ENCODE measurements at places on chromosomes 6 and 20.
A peak's percentile ranks its signal among the peaks of the same experiment; 100 is the strongest.

- H3K4me3 ChIP-seq, result no peak overlapping the region
- H3K36me3 ChIP-seq, result no peaks in the 10 kb centered on the region
- no peak overlapping the region for H3K27ac ChIP-seq
- no peak for DNase-seq
- H3K27me3 ChIP-seq, result no peaks in the 10 kb centered on the region
Observed at GRCh38 chr6:166115609-166116008, 52.0 kb downstream of the TBXT start.

DNA sequence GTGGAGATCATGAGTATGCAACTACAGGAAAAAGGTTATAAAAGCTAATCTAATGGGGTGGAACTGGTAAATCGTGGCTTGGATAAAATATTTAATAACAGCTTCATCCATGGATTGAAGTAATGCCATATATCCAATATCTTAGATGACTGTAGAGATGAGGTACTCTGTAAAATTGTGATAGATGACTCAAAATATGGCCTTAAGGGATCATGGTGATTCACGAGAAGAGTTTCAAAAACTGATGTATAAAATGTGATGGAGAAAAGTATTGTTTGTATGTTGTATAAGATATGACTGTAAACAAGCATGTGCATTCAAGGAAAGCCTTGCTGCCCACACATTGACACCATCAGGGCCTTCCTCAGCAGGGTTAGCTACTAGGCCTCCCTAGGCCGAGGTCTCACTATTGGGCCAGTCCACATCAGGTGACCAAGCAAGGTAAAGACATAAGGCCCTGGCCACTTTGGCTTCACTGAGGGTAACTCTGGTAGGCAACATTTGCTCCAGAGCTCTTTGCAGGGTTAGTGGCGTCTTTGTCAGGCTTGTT, 17.7 kb upstream of the CCN6 start:
- no peak overlapping the region for H3K27ac ChIP-seq
- no peaks in the 10 kb centered on the region for H3K4me1 ChIP-seq
- H3K36me3 ChIP-seq, result no peaks in the 10 kb centered on the region
- H3K27me3 ChIP-seq, result no peaks in the 10 kb centered on the region
- DNase-seq, result no peak

- no peak overlapping the region for H3K4me3 ChIP-seq
- H3K36me3 ChIP-seq, result no peaks in the 10 kb centered on the region
- no peak for DNase-seq
- no peaks in the 10 kb centered on the region for H3K27me3 ChIP-seq
Observed at GRCh38 chr6:25717866-25718740, 36.4 kb upstream of the SLC17A4 start.

DNA sequence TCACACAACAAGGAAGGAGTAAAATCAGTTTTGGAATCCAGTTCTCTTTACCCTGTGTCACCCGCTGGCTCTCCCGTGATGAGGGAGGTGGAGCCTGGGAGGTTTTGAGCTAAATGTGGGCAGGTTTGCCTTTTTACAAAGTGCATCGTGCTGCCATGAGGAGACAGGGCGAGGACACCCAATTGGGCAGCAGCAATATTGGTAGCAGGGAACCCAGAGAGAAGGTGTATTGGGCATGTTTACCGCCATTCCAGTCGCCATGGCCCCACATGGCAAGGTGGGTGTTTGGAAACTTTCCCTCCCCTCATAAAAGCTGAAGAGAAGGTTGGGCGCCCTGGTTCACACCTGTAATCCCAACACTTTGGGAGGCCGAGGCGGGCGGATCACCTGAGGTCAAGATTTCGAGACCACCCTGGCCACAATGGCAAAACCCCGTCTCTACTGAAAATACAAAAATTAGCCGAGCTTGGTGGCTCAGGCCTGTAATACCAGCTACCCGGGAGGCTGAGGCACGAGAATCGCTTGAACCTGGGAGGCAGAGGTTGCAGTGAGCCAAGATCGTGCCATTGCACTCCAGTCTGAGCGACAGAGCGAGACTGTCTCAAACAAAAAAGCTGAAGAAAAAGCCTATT, 3.5 kb upstream of the UBE2V1 start:
- DNase-seq, result no peak
- H3K4me3 ChIP-seq, result no peak overlapping the region
- no peaks in the 10 kb centered on the region for H3K36me3 ChIP-seq
- H3K4me1 ChIP-seq, result peaks cover 5% of the 10 kb centered on the region
- H3K27ac ChIP-seq, result no peak overlapping the region

GRCh38 chr6:57108691-57109090, 18.7 kb downstream of the ZNF451 start:
- no peak overlapping the region for H3K27ac ChIP-seq
- no peak for DNase-seq

DNA sequence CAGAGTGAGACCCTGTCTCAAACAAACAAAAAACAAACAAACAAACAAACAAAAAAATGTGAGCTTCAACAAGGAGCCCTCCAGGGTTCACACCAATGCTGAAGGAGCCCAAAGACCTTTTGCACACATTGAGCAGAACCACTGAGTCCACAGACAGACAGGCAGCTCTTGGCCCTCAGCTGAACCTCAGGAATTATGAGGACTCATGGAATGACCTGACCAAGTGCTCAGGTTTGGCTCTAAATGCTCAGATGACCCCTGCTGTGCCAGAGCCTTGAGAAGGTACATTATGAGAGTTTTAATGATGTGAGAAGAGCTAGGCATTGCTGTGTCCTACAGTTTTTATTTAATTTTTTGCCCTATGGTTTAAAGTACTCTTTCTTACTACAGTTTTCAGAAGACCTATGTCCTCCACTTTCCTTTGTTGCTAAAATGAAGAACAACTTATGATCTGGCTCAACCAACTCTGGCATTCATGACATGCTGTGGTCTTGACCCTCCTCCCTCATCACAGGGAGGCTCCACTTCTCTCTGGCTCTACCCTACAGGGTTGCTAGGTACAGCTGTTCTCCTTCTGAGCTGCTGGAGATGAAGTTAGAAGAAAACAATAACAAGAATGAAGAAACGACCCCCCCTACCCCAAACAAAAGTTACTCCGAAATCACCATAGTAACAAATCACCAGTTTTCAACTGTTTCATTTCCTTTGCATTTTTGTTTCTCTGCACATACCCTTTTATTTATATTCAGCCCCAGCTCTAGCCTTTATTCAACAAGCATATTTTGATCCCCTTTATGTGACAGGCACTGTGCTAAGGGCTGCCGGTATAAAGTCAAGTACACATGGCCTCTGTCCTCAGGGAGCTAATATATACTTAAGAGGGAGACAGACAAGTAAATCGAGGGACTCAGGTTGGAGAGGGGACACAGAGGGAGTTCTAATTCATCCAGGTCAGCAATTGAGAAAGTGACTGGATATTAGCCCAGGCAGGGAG, 128.7 kb upstream of the TRAF3IP2 start:
- no peak overlapping the region for H3K4me3 ChIP-seq
- H3K27me3 ChIP-seq, result no peaks in the 10 kb centered on the region
- no peaks in the 10 kb centered on the region for H3K36me3 ChIP-seq
- H3K27ac ChIP-seq, result no peak overlapping the region
- no peak for DNase-seq

- no peak overlapping the region for H3K4me3 ChIP-seq
- no peaks in the 10 kb centered on the region for H3K4me1 ChIP-seq
- H3K36me3 ChIP-seq, result no peaks in the 10 kb centered on the region
- H3K27me3 ChIP-seq, result no peaks in the 10 kb centered on the region
Observed at GRCh38 chr6:93243231-93243778, 176.1 kb downstream of the EPHA7 start.

GRCh38 chr20:48154040-48154765, 368.9 kb upstream of the SULF2 start:
- no peak overlapping the region for H3K4me3 ChIP-seq
- H3K36me3 ChIP-seq, result no peaks in the 10 kb centered on the region
- H3K4me1 ChIP-seq, result no peaks in the 10 kb centered on the region
- no peaks in the 10 kb centered on the region for H3K27me3 ChIP-seq

GRCh38 chr6:69179681-69180080, 544.6 kb downstream of the ADGRB3 start:
- no peaks in the 10 kb centered on the region for H3K36me3 ChIP-seq
- H3K27me3 ChIP-seq, result no peaks in the 10 kb centered on the region
- no peaks in the 10 kb centered on the region for H3K4me1 ChIP-seq
- no peak for DNase-seq

GRCh38 chr6:157253699-157254098, 69.6 kb downstream of the TMEM242 start:
- H3K4me1 ChIP-seq, result no peaks in the 10 kb centered on the region
- no peak overlapping the region for H3K27ac ChIP-seq
- H3K27me3 ChIP-seq, result no peaks in the 10 kb centered on the region
- DNase-seq, result no peak
- no peaks in the 10 kb centered on the region for H3K36me3 ChIP-seq

- H3K4me3 ChIP-seq, result no peak overlapping the region
- DNase-seq, result no peak
- no peak overlapping the region for H3K27ac ChIP-seq
Observed at GRCh38 chr6:169799474-169799926, 48.1 kb downstream of the ERMARD start.

GRCh38 chr6:21181866-21182265, 411.7 kb upstream of the SOX4 start:
- H3K4me1 ChIP-seq, result no peaks in the 10 kb centered on the region
- no peak overlapping the region for H3K27ac ChIP-seq
- DNase-seq, result no peak
- H3K27me3 ChIP-seq, result no peaks in the 10 kb centered on the region
- H3K36me3 ChIP-seq, result no peaks in the 10 kb centered on the region

DNA sequence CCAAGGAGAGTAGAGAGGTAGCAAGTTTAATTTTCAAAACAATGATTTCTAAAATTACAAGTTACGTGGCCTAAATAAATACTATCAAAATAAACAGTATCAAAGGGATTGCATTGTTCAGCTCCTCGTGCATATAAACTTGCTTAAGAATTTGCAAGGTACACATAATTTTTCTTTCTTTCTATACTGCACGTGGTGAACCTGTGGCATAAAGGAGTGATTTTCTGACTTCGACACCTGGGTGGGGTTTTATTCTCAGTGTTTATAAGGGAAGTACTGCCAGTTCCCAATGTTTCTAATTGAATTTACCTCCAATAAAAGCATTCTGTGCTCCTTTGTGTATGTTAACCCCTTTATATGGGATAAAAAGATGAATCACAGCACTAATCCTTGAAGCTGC, 50.1 kb upstream of the C20orf144 start:
- H3K4me3 ChIP-seq, result no peak overlapping the region
- H3K27ac ChIP-seq, result no peak overlapping the region
- H3K27me3 ChIP-seq, result no peaks in the 10 kb centered on the region
- H3K4me1 ChIP-seq, result no peaks in the 10 kb centered on the region
- H3K36me3 ChIP-seq, result no peaks in the 10 kb centered on the region

DNA sequence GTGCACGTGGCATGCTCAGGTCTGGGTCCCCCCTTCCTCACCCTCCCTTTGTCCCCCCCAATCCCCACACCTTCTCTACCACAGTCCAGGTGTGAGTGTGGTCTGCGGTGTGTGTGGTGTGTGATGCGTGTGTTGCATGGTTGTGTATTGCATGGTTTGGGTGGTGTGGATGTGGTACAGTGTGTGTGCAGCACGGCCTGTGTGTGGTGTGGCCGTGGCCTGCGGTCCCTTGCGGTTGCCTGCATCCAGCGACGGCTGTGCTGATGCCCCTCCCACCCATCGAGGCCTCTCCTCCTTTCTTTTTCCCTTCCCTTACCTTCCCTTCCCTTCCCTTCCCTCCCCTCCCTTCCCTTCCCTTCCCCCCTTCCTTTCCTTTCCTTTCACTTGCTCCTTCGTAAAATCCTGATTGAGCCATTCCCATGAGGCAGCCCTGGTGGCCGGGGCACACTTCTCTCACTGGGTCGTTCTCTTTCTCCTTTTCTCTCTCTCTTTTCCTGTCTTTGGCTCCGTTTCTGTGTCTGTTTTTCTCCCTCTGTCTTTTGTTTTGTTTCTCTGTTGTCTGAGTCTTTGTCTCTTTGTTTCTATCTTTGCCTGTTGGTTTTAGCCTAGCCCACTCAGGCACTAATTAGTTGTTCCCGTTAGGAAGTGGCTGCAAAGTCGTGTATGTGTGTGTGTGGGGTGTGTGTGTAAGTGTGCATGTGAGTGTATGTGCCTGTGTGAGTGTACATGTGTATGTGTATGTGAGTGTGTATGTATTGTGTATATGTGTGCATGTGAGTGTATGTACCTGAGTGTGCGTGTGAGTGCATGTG, 65.7 kb downstream of the SRC start:
- H3K36me3 ChIP-seq, result no peaks in the 10 kb centered on the region
- no peak for DNase-seq
- no peak overlapping the region for H3K27ac ChIP-seq
- 0 out of 2 replicates have a peak, but pooled peaks cover 2% of the 10 kb centered on the region for H3K27me3 ChIP-seq
- H3K4me3 ChIP-seq, result no peak overlapping the region

- H3K4me1 ChIP-seq, result no peaks in the 10 kb centered on the region
- no peak overlapping the region for H3K4me3 ChIP-seq
- H3K27me3 ChIP-seq, result no peaks in the 10 kb centered on the region
- no peaks in the 10 kb centered on the region for H3K36me3 ChIP-seq
Observed at GRCh38 chr20:15476781-15477180, 1096.5 kb downstream of the KIF16B start.

GRCh38 chr6:6191476-6191875, 129.0 kb downstream of the F13A1 start:
- no peaks in the 10 kb centered on the region for H3K36me3 ChIP-seq
- peak; percentile 29 for DNase-seq
- no peaks in the 10 kb centered on the region for H3K27me3 ChIP-seq
- no peak overlapping the region for H3K4me3 ChIP-seq

GRCh38 chr6:115969930-115970273, 90.8 kb downstream of the FRK start:
- no peaks in the 10 kb centered on the region for H3K4me1 ChIP-seq
- no peak for DNase-seq

- H3K27ac ChIP-seq, result no peak overlapping the region
- no peaks in the 10 kb centered on the region for H3K4me1 ChIP-seq
- no peaks in the 10 kb centered on the region for H3K27me3 ChIP-seq
- DNase-seq, result no peak
- H3K4me3 ChIP-seq, result no peak overlapping the region
Observed at GRCh38 chr6:162343936-162344645, 383.5 kb downstream of the PRKN start.

DNA sequence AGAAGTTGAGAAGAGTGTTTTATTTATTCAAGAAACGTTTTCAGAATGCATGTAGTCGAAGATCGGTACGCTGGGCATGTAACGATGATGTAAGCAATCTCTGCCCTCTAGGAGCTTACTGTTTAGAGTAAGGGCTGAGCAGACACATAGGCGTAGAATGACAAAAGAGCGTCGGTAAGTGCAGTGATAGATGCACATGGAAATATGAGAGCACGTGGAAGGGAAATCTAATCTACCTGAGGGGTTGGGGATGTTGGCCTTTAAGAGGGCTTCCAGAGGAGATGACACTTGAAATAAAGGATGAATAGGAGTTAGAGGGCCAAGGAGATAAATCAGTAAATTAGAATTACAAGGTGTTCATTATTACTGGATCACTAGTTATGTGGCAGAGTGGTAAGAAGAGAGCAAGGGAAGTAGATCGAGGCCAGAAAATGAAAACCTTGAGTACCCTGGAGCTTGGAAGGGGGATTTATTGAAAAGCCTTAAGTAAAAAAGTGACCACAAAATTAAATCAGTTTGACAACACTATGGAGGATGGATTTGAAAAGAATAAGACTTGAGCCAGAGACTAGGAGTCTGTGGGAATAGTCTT, 782 bp downstream of the TRMT11 start:
- no peak overlapping the region for H3K27ac ChIP-seq
- H3K36me3 ChIP-seq, result no peaks in the 10 kb centered on the region
- H3K27me3 ChIP-seq, result no peaks in the 10 kb centered on the region

- H3K27ac ChIP-seq, result no peak overlapping the region
- no peaks in the 10 kb centered on the region for H3K4me1 ChIP-seq
- no peaks in the 10 kb centered on the region for H3K36me3 ChIP-seq
- H3K4me3 ChIP-seq, result no peak overlapping the region
- no peaks in the 10 kb centered on the region for H3K27me3 ChIP-seq
Observed at GRCh38 chr6:52233975-52234823, 10.1 kb downstream of the IL17F start.

- no peak overlapping the region for H3K4me3 ChIP-seq
- no peak overlapping the region for H3K27ac ChIP-seq
- peaks cover 2% of the 10 kb centered on the region for H3K4me1 ChIP-seq
Observed at GRCh38 chr20:707451-708110, 32.0 kb upstream of the SCRT2 start.

All from iPS DF 6.9 (cell line).